Stimulated activated CD8-positive, alpha-beta memory T cell treated with anti-CD3 and anti-CD28 coated beads, Interleukin-4, amount 100 ng/mL, for 1 hour (primary cell): ENCODE measurements at places on chromosomes 6 and 20.

- DNase-seq: no peak
Observed at GRCh38 chr20:2139250-2139649, 37.6 kb downstream of the STK35 start.

- DNase-seq: no peak
Observed at GRCh38 chr20:47544240-47544639, 42.6 kb downstream of the NCOA3 start.

- DNase-seq: no peak
Observed at GRCh38 chr20:10553326-10553984, 118.3 kb downstream of the SLX4IP start.

- DNase-seq: no peak
Observed at GRCh38 chr6:111731456-111732195, 125.9 kb upstream of the TRAF3IP2 start.

GRCh38 chr20:330233-331149, 5.1 kb downstream of the SOX12 start:
- peak; percentile 29 for DNase-seq

DNA sequence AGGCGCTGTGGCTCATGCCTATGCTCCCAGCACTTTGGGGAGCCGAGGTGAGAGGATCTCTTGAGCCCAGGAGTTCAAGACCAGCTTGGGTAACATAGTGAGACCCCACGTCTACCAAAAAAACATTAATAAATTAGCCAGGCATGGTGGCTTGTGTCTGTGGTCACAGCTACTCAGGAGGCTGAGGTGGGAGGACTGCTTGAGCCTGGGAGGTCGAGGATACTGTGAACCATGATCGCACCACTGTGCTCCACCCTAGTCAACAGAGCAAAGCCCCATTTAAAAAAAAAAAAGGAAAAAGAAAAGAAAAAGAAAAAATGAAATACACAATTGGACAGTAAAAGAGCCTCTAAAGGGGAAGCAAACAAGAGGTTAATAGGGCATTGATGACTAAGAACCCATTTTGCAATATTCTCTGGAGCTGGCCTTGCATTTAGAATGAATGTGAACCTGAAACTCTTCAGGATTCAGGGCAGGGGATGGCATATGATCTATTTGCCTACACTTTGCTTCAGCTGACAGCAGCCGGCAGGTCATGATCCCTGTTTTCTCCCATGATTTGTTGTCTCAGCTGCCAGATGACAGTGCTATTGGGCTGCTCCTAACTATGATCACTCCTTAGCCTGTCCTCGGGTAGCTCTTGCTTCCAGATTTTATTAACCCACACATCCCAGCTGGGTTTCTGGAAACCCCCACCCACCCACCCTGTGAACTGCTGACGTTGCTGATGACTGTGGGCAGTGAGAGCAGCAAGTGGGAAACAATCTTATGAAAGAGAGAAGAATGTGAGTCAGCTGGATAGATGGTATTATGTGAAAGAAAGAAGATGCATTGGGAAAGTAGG, 83.8 kb upstream of the ELOVL5 start:
- no peak for DNase-seq

DNA sequence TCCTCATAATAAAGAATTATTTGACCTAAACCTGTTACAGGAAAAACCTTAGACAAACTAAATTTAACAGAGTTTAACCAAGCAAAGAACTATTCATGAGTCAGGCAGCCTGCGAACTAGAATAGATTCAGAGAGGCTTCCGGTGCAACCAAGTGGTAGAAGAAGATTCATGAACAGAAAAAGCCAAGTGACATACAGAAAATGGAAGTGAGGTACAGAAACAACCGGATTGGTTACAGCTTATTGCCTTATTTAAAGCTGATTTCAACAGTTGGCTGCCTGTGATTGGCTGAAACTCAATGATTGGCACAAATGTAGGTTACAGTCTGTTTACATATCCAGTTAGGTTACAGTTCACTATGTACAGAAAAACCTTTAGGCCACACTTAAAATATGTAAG, 10.1 kb downstream of the PPP1R3G start:
- DNase-seq: no peak

DNA sequence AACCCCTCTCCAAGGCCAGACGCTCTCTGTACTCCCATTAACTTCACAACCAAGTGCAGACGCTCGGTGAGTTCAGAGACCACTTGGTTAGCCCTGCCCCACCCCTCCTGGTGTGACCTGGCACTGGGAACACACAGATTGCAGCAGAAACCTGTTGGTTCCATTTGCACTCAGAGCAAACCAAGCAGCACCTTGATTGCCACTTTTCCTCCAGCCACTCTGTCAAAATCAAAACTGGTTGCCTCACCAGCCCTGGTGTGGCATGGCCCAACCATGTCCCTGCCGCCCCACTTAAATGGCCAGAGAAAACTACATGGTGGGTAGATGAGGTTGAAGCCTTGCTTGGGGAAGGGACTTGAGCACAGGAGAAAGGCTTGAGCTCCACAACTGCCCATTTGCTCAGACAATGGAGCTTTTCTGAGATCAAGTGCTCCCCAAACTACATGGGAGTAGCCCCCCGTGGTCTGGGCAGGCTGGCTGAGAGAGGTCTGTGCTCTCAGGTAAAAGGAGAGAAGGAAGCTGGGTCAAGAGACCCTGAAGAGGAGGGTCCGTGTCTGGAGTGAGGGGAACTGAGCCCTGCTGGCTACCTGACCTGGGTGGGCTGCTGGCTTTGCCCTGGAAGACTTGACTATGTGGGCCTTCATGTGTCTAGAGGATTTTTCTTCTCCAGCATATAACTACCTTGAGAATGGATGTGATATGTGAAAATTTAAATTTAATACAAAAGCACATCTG, 43.4 kb downstream of the PLCG1 start:
- DNase-seq: no peak
